IMR-90 (cell line): ENCODE measurements at places on chromosomes 6 and 20. TPM values are rescaled to one million over a fixed set of nuclear protein-coding genes. Genes with fewer than 3 reads are reported as not detected.

- DNase-seq: no peak
Observed at GRCh38 chr20:21008951-21009350, 97.2 kb downstream of the LINC00237 start.

DNA sequence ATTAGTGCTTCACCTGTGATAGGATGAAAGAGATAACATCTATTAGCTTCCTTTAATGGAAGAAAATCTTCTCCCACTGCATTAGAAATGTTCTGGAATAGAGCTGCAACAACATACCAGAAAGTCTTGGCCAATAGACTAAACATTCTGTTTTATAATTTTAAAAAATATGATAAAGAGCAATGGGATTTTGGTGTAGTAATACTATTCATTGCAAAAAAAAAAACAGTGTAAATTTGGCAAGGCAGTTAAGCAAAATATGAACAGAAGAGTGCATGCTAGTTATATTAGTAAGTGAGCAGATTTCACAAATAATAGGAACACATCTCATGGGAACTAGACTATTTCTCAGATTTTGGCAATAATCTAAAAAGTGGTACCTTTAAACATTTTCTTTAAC is 43.3 kb downstream of the SOX4 start:
- DNase-seq: peak; percentile 7

- no peak for DNase-seq
Observed at GRCh38 chr20:22324505-22324904, 259.9 kb downstream of the FOXA2 start.

BPIFB4 gene
- total RNA-seq: not detected in 2 replicates

BTNL2 gene
- total RNA-seq: not detected in 2 replicates

BANF2 gene
- total RNA-seq: not detected in 2 replicates
